ENCODE measurements at places on chromosomes 2 and 18. TPM values are rescaled to one million over a fixed set of nuclear protein-coding genes. Genes with fewer than 3 reads are reported as not detected.

The DYTN gene
- total RNA-seq = not detected

The IL36A gene
- total RNA-seq = not detected

The GRB14 gene
- total RNA-seq = 2.5 TPM

The MOCOS gene
- 7.5 TPM for total RNA-seq

The MAIP1 gene
- 21.9 TPM for total RNA-seq

The UGT1A5 gene
- 2.0 TPM for total RNA-seq

The C1QL2 gene
- total RNA-seq = not detected

The SERPINB5 gene
- total RNA-seq = 0.14 TPM
